ENCODE measurements at places on chromosomes 6 and 20.

DNA sequence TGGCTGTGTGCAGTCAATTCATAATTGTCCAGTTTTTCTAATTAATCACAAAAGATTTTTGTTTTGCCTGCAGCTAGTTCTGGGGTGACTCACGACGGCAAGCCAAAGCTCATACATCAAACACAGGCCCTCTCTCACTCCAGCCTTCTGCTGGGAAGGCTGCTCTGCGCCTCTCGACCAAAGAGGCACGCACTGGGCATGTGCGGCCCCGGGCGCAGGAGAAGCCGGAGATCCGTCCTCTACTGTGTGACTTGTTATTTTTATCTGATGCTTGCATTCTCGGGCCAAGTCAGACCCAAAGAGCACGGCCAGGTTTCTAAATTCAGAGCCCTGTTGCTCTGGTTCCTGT is 98.5 kb downstream of the TFAP2A start:
- DNase-seq, result no peak

DNA sequence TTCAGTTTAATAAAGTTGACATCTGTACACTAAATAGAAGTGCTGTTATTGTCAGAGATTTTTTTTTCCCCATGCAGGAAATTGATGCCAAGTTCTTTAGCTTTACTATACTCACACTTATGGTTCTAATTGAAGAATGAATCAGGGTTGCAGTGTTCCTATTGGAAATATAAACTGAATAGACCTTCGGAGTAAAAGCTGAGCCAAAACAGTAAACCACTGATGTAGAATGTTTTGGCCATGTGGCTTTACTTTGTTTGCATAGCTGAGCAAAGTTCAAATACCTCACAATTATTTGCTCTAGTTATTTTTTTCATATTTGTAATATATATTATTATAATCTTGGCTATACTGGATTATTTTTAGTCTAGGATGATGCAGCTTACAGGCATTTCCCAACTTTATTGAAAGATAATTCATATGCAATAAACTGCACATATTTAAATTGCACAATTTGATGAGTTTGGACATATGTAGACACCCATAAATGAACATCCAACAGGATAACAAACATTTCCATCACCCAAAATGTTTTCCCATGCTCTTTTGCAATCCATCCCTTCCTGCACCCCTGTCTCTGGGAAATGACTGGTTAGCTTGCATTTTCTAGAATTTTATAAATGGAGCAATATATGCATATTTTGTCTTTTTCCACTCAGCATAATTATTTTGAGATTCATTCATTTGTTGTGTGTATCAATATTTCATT is 105.8 kb upstream of the NOX3 start:
- no peak for DNase-seq

- no peak for DNase-seq
Measured at GRCh38 chr6:90461383-90461782, 125.5 kb downstream of the MAP3K7 start.

DNA sequence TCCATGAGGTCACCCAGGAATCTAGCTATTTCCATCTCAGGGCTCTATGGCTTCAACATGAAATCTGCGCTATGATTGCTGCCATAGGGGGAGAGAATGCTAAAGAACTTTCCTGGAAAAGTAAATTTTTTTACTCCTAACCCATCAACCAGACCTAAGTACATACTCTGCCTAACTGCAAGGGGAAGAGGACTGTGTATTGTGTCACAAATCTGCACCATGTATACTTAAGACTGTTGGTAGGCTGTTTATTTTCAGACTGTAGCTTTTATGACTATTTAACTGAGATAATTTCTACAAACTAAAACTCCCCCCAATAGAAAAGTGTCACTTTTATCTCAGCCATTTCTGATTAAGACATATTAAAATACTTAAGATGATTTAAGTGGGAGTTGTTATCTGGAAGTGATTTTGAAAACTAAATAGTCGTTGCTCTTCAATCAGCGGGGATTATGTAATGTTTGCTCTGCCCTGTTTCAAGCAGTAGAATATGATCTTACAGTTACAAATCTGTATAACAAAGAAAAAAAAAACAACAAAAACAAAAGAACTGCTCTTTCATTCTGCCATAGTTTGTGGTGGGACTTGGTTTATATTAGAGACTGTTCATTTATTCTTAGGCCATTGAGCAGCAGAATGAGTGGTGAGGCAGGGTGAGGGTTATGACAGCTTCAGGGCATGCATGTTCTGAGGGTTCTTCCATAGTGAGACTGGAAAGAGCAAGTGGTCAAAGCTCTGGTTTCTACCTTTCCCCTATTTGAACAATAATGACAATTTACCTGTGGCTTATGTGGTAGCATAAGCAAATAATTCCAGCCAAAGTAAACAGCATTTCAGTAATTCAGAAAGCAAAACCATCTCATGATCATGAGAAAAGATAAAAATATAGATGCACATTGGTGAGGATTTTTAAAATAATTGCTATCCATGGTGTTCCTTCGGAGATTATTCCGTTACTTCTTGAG is 126.3 kb upstream of the CEP162 start:
- DNase-seq, result no peak

- DNase-seq, result no peak
Measured at GRCh38 chr6:25137916-25138232, 141.3 kb upstream of the CARMIL1 start.

GRCh38 chr20:21137078-21137477 is 11.2 kb downstream of the KIZ start:
- no peak for DNase-seq

DNA sequence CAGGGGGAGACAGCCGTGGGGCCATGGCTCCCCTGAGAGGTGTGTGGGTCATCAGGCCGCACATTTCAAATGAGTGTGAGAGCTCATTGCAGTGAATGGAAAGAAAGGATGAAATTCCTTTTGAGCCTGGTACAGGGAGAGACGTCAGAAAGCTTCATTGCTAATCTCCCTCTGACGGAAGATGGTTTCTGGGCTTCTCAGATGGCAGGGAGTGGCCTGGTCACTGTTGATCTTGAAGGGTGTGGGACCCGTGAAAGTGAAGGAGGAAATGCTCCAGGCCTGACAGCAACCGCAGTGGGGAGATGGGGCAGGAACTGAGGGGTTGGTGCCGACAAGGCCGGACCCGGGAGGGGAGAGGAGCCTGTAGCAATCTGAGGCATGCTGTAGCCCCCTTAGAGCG is 127.4 kb downstream of the MYLK4 start:
- DNase-seq, result no peak

- DNase-seq, result no peak
Measured at GRCh38 chr6:25175681-25176080, 103.5 kb upstream of the CARMIL1 start.

DNA sequence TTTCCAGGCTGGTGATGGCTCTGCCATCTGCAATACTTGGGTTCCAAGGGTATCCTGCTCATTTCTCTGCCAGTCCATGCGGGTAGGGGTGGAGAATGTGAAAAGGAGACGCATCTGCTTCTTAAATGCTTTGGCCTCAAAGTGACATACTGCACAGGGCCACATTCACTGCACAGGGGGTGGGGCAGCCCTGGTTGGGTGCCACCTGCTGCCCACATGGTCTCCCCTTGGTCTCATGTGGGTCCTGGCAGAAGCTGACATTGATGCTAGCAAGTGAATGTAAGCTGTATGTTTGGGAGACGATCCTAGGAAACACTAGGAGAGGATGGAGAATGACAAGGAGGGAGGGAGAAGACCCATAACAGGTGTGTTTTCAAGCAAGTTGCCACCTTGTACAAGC is 140.9 kb downstream of the EDN3 start:
- no peak for DNase-seq

- no peak for DNase-seq
Measured at GRCh38 chr6:133817460-133818047, 71.4 kb upstream of the TCF21 start.

DNA sequence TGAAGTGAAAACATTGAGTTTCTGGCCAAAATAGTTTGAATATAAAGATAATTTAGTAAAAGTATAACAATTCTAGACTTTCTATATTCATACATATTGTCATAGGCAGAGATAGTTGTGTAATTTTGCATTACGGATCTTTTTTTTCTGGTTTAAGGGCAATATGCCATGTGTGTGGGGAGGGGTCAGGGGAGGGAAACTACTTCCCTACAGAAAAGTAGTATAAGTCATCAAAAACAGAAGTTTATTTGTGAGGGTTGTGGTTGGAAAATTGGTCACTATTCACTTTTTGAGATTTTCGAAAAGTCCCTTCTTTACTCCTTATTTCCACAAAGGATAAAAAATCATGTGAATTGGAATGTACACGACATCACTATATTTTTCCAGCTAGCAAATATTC is 288.2 kb upstream of the PREP start:
- DNase-seq, result no peak

DNA sequence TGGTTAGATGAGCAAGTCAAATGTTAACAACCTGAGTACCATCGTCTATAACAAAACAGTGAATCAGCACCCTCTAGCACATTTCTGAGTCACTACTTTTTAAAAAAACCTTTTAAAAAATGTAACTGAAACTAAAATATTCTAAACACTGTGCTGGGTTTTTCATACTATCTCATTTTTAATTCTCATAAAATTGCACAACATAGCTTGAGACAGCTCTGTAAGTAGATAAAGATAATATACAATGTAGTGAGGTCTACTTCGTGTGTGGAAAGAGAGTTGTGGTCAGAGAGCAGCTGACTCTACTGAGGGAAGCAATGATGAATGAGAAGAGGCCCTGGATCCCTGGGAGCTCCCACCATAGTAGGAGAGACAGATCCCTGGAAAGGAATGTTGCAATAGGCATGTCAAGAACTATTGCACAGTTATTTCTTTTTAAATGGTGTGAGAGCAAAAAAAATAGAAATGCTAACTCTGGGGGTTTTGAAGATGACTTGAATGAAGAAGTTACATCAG is 13.6 kb upstream of the CALHM6 start:
- DNase-seq, result no peak

DNA sequence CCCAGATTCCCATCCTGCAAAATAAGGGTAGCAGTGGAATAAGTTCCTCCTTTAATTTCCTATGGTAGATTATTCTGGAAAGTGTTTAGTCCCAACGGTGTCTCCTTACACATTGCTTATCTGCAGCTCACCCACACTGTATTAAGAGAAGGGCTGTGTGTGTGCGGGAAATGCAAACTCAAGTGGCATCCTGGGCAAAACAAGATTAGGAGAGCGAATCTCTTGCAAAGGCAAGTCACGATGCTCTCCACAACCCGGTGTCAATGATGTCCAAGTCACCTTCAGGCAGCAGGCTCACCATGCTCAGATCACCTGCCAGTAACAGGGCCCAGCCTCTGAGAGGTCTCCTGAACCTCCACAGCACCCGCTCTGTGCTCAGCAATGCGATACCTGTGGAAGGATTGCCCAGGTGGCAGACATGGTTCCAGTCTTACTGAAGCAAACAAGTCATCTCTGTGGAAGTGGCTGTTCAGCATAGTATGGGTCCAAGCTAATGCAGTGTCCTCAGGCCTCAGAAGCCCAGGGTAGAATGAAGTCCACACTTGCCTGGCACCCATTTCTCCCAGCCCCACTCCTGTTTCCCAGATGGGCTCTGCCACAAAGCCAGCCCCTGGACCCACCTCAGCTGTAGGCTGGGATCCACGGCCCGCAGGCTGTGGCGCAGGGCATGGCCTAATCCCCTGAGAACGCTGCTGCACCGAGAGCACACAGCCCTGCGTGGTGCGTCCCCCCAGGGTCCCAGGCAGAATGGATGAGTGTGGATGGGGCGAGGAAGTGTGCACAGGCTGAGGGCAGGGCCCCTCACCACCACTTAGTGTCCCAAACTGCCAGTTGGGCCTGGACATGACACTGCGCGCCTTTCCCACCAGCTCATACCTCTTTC is 101.2 kb downstream of the PXDC1 start:
- DNase-seq, result no peak

DNA sequence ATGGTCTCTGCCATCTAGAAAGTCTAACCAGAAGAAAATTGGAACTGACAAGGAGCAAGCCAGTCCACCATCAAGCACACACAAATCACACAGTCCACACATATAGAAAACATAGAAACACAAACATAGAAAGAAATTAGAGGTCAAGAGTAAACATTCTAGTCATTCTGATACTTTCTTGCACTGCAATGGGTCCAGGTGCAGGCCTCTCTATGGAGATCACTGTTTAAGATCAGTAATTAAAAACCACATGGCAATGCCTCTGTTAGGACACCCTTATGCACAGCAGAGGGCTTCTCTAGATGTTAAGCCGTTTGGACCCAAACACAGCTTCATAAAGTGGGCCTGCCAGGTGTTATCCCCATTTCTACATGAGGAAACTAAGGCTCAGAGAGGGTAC is 42.8 kb upstream of the SLC22A23 start:
- no peak for DNase-seq

DNA sequence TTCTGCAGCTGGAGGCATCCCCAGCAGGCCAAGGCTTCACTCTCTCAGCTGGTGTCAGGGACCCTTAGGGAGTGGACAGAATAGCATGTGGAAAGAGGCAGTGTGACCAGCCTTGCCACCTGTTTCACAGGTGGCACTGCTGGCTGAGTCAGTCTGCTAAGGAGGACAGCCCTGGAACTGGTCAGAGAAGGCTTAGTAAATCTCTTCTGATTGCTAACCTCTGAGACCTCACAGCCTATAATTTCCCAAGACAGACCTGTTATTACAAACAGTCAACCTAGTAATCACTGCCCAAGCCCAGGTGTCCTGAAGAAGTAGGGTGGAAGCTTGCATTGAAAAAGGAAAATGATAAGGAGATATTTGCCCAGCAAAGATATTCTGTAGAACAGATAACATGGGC is 26.4 kb upstream of the PAQR8 start:
- DNase-seq, result no peak

- no peak for DNase-seq
Measured at GRCh38 chr20:23435626-23436539, 3.6 kb upstream of the CSTL1 start.

DNA sequence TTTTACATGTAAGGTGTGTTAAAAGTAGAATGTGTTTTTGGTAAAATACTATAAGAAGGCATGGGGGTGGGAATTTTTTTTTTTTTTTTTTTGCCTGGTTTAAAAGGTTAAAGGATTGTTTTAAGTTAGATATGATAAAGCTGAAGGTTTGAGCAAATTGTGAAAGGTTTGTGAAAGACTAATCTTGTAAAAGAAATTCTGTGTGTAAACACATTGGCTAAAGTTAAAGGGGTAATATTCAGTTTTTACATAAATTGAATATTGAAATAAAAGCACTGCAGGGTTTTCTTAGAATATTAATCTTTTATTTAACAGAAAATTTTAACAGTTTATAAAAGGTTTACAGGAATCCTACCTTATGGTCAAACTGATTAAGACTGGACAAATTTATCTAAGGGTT is 105.7 kb downstream of the DTNBP1 start:
- no peak for DNase-seq

- no peak for DNase-seq
Measured at GRCh38 chr6:159540152-159540551, 152.9 kb downstream of the SOD2 start.

- DNase-seq, result no peak
Measured at GRCh38 chr6:162651505-162651904, 76.1 kb downstream of the PRKN start.

DNA sequence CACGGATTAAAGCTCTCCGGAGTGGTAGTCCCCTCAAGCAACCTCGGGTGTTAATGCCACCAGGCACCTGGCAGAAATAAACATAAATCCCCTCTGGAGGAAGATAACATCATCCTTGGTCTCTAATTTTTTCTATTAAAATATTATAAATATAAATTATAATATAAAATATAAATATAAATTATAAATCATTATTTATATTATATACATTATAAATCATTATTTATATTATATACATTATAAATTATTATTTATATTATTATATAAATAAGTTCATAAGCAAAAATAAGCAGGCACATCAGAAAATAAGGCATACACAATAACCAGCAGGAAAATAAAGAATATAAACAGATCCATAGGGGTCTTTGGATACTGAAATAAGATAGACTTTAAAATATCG is 39.2 kb downstream of the GABRR2 start:
- DNase-seq, result no peak

- DNase-seq, result no peak
Measured at GRCh38 chr6:38220069-38220723, 400.7 kb downstream of the ZFAND3 start.
